ENCODE measurements at places on chromosomes 3 and 15.

GRCh38 chr3:180335050-180335449, 266.9 kb upstream of the TTC14 start:
- no peak for DNase-seq

DNA sequence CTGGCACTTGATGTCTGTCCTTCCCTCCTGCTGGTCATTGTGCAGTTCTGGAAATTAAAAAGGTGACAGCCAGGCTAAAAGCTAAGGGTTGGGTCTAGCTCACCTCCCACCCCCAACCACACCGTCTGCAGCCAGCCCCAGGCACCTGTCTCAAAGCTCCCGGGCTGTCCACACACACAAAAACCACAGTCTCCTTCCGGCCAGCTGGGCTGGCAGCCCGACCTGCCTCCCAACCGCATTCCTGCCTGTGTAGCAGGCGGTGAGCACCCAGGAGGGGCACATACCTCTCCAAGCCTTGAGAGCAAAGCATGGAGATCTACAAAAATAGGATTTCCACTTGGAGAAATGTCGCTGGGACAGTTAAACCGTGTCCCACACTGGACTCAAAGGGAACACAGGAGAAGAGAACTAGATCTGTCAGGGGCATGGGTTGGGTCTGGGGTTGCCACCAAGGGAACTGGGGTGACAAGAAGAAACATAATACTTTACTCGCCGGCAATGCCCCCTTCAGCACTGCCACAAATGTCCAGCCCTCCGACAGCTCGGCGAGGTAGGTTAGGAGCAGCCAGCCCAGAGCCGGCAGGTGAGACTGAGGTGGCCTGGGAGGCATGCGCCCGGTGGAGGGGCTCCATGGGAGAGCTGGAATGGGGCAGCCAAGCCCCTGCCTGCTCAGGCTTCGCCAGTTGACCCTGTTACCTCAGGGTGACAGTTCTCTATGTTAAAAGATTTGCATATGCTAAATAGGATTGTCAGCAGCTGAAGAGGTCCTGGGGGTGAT, 52.2 kb downstream of the EXOG start:
- no peak for DNase-seq

DNA sequence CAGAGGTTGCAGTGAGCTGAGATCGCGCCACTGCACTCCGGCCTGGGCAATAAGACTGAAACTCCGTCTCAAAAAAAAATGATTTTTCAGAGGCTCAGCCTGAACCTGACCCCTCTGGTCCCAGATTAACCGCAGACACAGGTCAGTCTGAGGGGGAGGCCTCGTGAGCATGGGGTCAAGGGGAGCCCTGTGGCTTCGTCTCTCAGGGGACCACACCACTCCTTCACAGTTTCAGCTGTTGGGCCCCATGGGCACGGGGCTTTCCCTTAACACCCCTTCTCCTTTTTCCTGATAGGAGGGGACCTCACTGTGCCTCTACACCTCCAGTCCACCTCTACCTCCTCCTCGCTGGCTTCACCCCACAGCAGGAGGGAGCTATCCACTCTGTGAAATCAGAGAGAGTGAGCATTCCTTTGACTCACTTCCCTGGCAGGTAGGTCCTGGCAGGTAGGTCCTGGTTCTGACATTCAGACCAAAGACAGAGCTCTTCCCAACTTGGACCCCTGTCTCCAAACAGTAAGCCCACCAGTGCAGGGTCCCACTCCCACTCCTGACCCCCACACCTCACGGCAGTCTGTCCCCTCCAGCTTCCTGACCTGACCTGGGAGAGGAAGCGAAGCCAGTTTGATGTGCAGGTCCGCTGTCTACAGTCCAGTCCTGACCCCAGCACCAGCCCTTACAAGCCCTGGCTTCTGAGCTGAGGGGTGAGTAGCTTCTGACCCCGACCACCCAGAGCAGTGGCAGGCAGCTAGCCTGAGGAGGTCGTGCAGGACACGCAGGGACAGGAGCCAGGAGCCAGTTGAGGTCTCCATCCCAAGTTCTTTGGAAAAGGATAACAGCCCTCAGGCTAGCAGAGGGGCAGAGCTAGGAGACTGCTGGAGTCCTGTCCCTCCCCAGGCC, 9.0 kb downstream of the RRP9 start:
- no peak for DNase-seq

DNA sequence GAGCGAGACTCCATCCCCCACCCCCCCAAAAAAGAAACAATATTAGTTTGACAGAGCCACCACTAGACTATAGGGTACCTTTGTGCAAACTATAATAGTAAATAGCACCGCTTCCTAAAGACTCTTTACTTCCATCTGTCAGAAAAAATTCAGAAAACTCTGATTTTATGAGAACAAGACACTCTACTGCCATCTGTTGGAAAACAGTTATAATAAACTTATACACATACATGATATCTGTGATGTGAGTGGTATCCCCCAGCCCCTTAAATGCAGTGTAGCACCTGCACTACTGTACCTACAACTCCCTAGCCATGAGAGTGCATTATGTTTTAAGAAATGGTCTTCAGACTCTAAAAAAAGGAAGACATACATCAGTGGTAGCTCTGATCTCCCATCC, 47.1 kb upstream of the CTDSPL start:
- peak; percentile 60 for DNase-seq

DNA sequence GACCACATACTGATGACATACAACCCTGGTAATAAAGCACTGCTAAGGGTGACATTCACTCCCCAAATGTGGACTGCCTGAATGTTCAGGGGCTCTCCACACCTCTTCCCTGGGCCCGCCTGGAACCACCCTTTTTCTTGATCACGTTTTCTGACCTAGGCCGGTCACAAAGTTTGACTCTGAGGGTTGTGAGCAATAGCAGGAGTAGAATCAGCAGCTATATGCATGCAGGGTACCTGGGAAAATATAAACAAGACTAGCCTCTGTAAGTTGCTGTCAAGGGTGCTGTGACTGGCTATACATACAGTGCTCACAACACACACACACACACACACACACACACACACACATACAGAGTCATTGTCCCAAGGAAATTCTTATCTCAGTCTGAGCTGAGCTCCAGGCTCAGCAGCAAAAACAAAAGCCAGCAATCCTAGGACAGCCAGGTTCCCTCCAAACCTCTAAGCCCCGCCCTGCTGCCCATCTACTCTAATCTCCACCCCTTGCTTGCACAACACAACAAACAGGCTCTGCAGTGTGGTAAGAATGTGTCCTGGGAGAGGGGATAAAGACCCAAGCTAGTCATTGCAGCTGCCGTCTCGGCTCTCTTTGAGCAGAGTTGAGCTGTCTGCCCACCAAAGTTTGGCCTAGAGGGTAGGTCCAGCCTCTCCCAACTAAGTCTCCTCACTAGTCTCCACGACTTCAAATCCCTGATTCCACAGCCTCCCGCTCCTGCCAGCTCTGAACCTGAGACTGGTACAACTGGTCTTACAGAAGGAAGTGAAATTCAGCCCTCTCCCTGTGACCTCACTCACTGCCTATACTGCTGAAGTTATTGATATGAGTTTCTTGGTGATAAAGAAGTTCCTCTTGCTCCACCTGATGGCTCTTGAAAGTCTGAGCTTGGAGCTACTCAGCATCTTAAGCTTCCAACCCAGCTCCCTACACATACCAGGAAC, 2.2 kb downstream of the BMF start:
- peak; percentile 82 for DNase-seq

DNA sequence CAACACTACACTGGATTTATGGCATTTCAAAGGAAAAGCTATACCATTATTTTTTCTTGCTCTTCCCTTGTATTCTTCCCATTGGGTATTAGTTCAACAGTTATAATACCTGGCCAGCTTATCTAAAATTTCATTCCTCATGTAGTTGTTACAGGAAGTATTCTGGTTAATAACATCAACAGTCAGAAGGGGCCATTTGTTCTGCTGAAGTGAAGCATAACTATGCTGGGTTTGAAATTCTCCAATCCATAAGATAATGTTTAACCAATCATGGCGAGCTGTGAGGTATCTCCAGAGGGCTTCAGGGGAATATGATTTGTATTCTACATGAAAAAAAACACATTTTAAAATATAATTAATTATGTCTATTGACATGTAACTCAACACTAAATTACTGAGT, 43.4 kb downstream of the SPG11 start:
- no peak for DNase-seq

DNA sequence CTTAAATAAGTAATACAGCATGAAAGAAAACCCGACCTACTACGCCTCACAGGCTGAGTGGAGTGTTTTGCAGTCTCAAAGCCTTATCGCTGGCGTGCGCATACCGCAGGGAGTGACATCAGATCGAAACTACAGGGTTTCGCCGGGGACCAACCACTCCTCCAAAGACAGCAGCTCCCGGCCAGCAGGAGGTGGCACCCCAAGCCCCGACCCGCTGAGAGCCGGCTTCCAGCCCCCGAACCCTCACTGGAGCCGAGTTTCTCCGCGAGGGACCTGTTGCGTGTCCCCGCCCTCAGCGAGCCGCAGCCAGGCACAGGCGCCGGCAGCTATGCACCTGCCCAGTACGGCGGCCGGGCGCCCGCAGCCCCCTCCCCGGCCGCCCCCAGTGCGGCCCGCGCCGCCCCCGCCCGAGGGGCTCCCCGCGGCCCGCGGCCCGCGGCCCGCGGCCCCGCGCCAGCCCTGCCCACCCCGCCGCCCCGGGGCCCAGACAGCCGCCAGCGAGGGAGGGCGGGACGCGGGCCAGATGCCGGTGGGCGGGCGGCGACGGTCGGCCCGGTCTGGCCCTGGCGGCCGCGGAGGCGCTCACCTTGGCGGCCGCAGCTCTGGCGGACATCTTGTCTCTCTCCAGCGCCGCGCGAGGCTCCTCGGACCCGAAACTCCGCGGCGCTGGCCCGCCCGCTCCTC, 710 bp downstream of the TJP1 start:
- DNase-seq = peak; percentile 37

DNA sequence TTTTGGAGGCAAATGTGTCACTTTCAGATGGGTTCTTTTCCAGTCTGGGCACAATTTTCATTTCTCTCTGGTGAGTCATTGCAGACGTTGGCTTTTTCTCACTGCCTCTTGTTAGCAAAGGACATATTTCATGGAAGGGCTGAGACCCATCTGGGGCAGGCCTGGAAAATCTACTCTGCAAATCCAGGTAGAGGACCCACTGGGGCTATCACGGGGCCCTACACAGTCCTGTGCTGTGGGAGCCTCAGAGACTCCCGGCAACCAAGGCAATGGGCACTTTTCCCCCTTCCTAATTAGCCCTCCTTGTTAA, 58.0 kb downstream of the HRH1 start:
- DNase-seq = no peak

- DNase-seq = no peak
Measured at GRCh38 chr15:69144530-69144929, 15.9 kb upstream of the GLCE start.

GRCh38 chr3:127204841-127205582, 12.1 kb downstream of the PRR23E start:
- DNase-seq = peak; percentile 13

- peak; percentile 80 for DNase-seq
Measured at GRCh38 chr3:172550347-172550943, 27.2 kb upstream of the TNFSF10 start.

- no peak for DNase-seq
Measured at GRCh38 chr15:97963779-97964178, 3.3 kb downstream of the ARRDC4 start.

DNA sequence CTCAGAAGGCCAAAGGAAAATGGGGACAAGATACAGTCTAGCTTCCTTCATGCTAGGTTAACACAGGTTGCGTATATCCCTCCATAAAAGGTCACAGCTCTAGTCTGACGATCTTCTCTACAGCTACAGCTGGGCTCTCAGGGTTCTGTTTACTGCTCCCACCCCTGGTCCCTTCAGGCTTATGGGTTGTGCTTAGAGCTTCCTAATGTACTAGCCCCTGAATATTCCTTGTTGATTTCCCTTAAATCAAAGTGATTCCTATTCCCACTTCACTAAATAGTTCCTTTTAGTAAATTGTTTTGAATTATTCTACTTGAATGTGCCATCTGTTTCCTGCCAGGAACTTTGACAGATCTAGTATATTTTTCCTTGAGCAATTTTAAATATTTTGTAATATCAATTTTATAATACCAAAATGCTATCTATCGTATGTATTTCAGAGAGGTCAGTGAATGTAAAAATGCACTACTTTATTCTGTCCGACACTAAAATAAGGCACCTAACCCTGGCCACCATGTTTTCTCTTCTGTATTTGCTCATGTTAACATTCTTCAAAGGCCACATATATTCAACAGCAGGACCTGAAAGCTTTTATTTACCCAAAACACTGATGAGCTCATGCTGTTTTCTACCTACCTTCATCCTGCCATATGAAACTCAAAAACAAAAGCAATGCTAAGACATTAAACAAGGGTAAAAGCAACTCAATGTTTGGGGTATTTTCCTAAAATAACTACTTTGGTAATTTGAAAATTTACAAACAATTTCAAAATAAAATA, 92.8 kb upstream of the TGFBR2 start:
- DNase-seq = no peak

DNA sequence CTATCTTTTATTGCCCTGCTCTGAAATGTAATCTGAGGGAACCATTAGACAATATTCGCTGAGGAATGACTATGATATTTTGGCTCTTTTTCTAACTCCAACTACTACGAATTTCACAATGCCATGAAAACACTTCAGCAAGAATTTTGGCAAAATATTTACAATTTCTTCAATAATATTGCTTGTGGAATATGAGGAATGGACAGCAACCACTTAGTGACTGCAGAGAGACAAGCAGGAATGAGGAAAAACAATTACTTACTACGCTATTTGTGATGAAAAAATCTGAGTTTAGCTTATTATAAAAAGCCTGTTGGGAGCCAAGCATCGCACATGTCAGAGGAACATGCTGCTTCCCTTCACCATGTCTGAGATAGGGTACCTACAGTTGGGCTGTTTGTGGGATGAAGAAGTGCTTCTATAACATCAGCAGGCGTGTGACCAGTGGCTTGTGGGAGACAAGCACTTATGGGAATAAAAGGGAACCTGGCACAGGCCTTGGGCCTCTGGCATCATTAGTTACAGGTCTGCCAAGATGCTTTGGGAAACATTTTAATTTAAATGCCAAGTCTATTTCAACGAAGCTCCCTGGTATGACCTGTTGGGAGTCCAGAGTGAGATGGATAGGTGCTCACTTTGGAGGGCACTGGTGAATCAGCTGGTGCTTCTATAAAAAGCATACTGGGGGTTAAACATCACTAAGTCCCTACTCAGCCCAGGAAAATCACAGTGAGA, 2.7 kb upstream of the PLCL2 start:
- peak; percentile 63 for DNase-seq

All from suppressor macrophage (primary cell).